ENCODE measurements at places on chromosomes 12 and 14.

GRCh38 chr14:99121319-99121875 is 150.6 kb downstream of the BCL11B start:
- DNase-seq, result no peak

- no peak for DNase-seq
Measured at GRCh38 chr12:2117541-2117940, 64.8 kb downstream of the CACNA1C start.

DNA sequence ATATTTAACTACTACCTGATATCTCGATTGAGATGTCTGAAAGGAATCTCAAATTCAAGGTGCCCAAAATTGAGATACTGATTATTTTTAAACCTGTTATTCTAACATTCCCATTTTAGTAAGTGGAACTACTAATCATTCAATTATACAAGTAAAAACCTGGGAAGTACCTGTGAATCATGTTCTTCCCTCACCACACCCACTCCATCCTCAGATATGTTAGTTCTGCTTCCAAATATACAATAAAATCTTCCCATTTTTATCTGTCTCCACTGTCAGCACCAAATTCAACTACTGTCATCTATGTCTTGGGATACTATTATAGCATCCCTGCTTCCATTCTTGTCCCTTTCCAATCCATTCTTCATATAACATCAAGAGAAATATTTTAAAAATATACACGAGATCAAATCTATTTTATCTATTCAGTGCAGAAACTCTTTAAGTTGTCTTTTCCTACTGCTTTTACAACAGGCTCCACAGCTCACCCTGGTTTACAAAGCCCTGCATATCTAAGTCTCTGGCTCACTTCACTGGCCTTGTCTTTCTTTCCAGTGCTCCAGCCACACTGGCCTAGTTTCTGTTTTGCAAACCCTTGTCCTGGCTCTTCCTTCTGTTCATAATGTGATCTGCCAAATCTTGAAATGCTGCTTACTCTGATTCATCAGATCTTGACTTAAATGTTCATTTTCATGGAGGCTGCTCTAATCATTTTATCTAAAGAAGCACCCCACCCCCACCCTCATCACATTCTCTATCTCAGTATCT is 122.3 kb downstream of the PTPRR start:
- no peak for DNase-seq

GRCh38 chr12:124702736-124703135 is 135.3 kb upstream of the NCOR2 start:
- no peak for DNase-seq

GRCh38 chr12:67070604-67071003 is 198.6 kb upstream of the CAND1 start:
- no peak for DNase-seq

GRCh38 chr12:120879102-120879501 is 25.1 kb downstream of the SPPL3 start:
- no peak for DNase-seq

DNA sequence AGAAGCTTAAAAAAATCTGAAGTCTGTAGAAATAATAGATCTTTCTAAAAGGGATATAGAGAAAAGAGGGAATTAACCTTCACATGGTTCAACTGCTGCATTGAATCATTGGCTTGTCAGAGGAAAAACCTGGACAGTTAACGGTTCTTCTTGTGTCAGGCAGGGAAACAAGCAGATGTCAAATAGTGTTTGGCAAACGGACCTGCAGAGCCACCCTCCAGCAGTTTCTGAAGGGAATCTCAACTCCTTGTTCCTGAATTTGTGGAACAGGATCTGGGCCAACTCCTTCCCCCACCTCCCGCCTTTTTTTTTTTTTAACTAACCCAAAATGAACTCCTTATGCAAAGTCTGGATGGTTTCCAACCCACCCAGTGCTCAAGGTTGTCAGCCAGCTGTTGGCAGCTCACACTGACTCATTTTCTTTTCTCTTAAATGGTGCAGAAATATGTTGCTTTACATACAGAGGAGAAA is 187.3 kb downstream of the CAND1 start:
- DNase-seq, result no peak

- DNase-seq, result no peak
Measured at GRCh38 chr12:42281278-42281677, 43.2 kb upstream of the YAF2 start.
